ENCODE measurements at places on chromosomes 12 and 14.

GRCh38 chr14:68794130-68794850 is 1.4 kb upstream of the ZFP36L1 start:
- DNase-seq: peak; percentile 85

GRCh38 chr12:43786899-43787693 is 19.0 kb downstream of the TWF1 start:
- DNase-seq: no peak

- no peak for DNase-seq
Measured at GRCh38 chr12:88743946-88744685, 163.8 kb upstream of the KITLG start.

- no peak for DNase-seq
Measured at GRCh38 chr12:20368651-20369304, 441 bp downstream of the PDE3A start.

Data from activated T-cell treated with anti-CD3 and anti-CD28 coated beads for 48 hours (primary cell).